Stimulated activated CD8-positive, alpha-beta memory T cell treated with anti-CD3 and anti-CD28 coated beads, Interleukin-7, amount 100 ng/mL, for 1 hour (primary cell): ENCODE measurements at places on chromosomes 2 and 18.

- no peak for DNase-seq
Measured at GRCh38 chr2:78541088-78541450, 484.4 kb upstream of the REG3G start.

GRCh38 chr18:57446322-57446721 lies 11.1 kb downstream of the ONECUT2 start:
- no peak for DNase-seq

DNA sequence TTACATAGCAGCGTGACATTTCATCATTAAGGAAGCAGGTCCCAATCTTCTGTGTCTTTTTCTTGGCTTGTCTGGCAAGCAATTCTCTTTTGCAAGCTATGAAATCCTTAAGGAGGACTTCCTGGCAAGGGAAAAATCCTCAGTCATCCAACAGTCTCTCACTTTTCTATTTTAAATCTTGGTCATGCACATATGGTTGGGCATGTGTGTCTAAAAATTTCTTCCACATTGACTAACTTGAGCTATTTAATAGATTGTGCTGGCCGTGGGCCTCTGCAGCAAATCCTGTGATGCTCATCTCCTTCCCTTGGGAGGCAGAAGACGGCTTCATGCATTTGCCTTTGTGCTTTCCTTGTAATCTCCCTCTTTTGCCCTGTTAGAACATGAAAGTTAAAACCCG lies 634.3 kb upstream of the FANCL start:
- no peak for DNase-seq

- DNase-seq: no peak
Measured at GRCh38 chr2:43325107-43325811, 98.9 kb upstream of the ZFP36L2 start.

- no peak for DNase-seq
Measured at GRCh38 chr2:155902635-155903034, 429.9 kb downstream of the NR4A2 start.

- DNase-seq: no peak
Measured at GRCh38 chr2:15539999-15540398, 21.1 kb downstream of the NBAS start.

DNA sequence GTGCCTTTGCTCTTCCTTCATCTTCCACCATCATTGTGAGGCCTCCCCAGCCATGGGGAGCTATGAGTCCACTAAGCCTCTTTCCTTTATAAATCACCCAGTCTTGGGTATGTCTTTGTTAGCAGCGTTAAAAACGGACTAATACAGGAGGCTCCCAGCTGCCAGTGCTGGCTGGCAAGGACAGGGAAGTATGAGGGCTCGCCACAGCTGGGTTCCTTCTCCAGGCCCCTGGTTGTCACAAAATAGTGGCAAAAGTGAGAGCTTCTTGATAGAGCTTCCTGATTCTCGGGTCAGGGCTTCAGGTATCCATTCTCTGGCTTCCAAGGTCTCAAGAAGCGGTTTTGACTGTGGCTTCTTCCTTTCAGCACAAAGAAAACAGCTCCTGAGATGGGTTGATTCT lies 85.0 kb downstream of the ZNF516 start:
- no peak for DNase-seq

GRCh38 chr2:240997856-240998705 lies at the start of gene SNED1:
Gene SNED1, plus strand, starts transcription at chr2:240998618. Its CDS starts 220 bp downstream, at chr2:240998838.
- peak; percentile 23 for DNase-seq

- DNase-seq: no peak
Measured at GRCh38 chr2:122883849-122884248, 1128.4 kb downstream of the TSN start.

- no peak for DNase-seq
Measured at GRCh38 chr2:173400760-173401159, 46.1 kb downstream of the CDCA7 start.

DNA sequence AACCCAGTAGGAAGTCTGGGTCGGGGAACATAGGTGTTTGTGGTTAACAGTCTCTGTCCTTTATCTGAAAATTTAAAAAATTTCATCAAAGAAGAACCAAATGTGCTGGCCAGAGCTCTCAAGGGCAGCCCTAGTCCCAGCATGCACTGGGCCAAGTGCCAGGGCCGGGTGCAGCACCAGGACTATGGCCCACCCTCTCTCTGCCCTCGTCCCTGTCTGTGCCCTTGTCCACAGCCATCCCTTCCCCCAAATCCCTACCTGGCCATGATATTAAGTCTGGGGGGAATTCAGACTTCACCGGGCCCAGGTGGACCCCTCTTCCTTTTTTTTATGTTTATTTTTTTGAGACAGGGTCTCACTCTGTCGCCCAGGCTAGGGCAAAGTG lies 14.4 kb upstream of the ZFP36L2 start:
- no peak for DNase-seq

DNA sequence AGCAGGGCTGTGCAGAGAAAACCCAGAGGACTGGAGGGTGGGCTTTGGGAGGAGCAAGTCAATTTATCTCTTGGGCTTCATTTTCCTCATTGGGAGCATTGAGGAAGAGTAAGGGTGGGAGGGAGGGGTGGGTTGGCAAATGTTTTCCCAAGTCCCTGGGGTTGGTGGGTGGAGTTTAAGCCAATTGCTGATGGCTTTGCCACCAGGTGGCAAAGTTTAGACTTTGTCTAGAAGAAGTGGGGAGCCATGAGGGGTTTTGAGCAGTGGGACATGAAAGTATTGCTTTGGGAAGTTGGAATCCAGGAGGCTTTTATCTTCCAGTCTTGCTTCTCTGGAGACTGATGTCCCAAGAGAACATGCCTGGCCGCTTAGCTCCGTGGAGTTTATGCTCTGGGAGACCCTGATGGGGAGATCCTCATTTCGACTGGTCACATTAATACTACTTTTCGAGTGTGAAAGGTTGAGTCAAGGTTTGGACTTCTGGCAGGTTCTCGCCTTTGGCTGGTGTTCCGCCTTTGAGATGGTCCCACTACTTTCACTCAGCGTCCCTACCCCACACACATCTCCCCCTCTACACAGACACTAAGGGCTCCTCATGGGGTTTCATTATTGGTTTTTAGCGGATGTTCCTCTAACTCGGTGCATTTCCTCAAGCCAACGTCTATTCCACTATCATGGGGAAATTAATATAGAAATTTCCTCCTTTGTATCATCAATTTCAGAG lies 126.7 kb downstream of the PRKCE start:
- no peak for DNase-seq

GRCh38 chr2:3314626-3315025 lies 63.0 kb downstream of the EIPR1 start:
- no peak for DNase-seq

GRCh38 chr18:77127769-77128671 lies 4.6 kb downstream of the MBP start:
- no peak for DNase-seq

- DNase-seq: no peak
Measured at GRCh38 chr18:23032030-23032582, 99.0 kb downstream of the RBBP8 start.

GRCh38 chr2:70615222-70615621 lies 61.6 kb upstream of the TGFA start:
- DNase-seq: no peak

- no peak for DNase-seq
Measured at GRCh38 chr2:70489165-70489564, 64.5 kb downstream of the TGFA start.

DNA sequence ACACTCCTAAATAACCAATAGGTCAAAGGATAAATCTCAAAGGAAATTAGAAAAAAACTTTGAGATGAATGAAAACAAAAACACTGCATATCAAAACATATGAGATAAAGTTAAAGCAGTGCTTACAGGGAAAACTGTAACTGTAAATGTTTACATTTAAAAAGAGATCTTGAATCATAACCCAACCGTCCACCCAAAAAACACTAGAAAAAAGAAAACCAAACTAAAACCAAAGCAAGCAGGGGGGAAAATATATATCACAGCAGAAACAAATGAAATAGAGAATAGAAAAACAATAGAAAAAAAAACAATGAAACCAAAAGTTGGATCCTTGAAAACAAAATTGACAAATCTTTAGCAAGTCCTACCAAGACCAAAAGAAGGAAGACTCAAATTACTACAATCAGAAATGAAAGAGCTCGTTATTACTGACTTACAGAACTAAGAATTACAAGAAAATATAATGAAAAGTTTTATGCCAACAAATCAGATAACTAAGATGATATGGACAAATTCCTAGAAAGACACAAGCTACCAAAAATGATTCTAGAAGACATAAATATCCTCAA lies 65.6 kb downstream of the TLK1 start:
- no peak for DNase-seq

DNA sequence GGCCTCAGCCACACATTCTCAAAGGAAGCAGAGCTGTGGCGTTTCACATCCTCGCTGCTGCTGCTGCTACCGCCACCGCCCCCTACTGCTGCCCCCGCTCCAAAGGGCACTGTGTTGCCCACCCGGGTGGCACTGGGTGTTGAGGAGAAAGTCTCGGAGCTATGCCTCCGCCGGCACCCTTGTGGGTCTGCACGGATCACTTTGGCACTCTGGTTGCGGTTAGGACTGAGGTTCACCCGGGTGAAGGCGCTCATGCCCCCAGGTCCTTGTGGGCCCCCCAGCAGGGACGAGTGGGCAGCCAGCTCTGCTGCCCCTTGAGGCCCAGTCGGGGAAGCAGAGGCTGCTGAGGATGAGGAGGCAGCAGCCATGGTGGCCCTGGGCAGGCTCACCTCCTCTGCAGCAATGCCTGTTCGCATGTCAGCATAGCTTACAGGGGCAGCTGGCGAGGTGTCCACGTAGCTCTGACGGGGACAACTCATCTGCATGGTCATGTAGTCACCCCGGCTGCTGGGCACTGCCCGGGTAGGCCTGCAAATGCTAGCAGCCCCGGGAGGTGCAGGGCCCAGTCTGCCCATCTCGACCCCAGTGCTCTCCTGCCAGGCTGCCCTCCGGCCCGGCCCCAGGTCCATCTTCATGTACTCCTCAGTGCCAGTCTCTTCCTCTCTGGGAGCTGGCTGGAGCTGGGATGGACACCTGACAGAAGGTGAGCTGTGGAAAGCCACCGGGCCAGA lies 4.2 kb downstream of the IRS1 start:
- DNase-seq: no peak

- no peak for DNase-seq
Measured at GRCh38 chr2:40666398-40666797, 214.5 kb upstream of the SLC8A1 start.

- DNase-seq: no peak
Measured at GRCh38 chr2:238699307-238700116, 148.4 kb upstream of the TWIST2 start.

DNA sequence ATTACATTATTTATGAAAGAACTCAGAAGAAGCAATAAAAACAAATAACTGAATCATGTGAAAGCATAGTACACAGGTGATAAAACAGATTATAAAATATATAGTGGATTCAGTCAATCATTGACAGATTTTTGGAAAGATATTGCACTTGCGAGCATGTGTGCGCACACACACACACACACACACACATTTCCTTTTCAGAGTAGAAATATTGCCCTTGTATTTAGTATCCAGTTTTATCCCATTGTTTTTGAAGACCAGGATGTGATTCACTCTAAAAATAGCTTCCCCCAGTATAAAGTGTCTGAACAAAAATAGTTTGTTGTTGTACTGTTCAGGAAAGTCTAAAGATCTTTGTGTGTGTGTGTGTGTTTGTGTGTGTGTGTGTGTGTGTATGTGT lies 145.5 kb downstream of the CALCRL start:
- no peak for DNase-seq

GRCh38 chr18:80200932-80201672 lies 46.2 kb downstream of the PARD6G start:
- no peak for DNase-seq

- no peak for DNase-seq
Measured at GRCh38 chr2:58891828-58892377, 650.8 kb upstream of the FANCL start.

DNA sequence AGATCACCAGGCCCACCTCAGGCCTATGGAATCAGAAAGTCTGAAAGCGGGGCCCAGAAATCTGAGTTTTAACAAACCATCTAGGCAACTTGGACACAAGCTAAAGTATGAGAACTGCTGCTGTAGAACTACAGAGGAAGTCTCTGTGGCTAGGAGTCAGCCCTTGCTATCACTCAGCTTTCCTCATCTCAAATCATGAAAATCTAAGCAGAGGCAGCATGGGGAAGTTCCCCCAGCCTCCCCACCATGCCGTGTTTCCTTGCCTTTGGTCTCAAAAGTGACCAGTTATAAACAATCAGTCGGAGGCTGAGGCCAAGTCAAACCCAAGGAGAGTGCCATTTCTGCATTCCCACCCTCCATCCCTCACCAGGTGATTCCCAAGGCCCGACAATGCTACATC lies 404.7 kb downstream of the BCL11A start:
- no peak for DNase-seq

DNA sequence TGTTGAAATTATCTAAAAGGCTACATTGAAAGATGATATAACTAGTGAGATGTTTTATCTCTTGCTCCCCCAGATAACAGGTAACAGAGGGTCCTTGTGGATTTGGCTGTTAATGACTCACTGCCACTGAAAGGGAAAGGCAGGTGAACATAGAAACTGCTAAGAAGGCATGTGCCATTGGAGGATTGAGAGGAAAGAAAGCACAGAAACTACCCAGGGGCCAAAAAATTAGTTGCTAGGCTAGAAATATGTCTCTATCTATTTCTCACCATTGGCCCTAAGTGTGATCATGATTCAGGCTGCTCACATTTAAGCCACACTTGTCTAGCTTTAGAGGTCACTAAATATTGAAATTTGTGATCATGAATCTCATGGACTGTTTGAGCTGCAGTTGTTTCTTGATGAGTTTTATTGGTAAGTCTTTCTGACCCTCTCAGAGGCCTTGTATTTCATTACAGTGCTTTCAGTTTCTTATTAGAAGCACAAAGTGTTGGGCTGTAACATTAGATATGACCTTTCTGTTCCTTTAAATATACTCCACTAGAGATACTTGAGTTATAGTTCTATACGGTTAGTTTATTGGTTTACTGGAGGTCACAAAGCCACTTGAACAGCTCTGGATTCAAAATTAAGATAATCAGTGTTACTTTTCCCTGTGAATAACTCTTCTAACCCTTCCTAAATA lies 26.2 kb downstream of the NAB1 start:
- no peak for DNase-seq

- DNase-seq: no peak
Measured at GRCh38 chr2:237407700-237408099, 6.3 kb downstream of the COL6A3 start.

DNA sequence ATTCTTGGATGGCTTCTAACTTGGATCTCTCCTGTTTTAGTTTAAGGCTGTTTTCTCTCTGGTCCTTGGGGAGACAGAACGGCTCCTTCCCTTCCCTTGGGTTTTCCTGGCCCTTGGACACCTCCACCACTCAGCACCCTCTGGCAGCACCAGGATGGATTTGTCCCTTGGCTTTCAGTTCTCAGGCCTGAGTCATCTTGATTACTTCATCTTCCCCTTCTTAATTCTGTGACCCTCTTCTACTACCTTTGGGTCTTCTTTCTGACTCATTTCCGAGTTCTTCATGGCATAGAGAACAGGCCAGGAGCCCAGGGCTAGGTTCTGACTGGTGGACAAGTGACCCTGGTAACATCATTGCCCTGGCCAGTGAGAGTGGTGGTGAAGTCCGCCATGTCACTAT lies 14.9 kb downstream of the IGFBP2 start:
- no peak for DNase-seq

DNA sequence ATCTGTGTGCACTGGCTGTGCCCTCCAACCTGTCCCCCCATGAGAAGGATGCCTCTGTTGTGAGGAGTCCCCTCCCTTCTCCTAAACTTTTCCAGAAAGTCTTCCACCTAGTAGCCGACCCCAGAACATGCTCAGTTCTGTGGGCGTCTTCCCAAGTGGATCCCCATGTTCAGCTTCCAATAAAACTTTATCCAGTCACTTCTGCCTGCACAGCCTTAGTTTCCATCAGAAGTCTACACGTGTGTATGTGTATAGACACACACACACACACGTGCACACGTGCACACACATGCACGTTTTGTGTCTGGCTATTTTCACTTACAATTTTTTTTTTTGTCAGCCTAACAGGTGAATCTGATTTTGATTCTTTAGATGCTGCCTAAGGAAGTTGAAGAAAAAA lies 115.1 kb downstream of the RTP5 start:
- DNase-seq: no peak
